ENCODE measurements at places on chromosomes 7 and 10.

DNA sequence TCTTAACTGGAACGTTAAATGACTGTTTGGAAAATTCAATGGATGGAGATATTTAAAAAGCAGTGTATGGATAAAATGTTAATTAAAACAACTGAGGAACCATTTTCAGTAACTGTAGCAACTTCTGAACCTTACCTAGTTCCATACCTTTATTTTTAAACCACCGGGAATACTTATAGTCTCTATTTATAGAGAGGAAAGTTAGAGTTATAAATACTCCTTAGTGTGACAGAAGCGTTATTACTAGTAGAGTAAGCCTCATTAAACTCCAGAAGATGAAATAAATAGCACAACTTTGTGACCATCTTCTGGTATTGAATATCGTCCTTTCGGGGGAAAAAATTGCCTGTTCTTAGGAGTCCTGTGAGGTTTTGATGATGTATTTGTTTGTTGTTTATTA is 114.9 kb downstream of the LCOR start:
- no peak for DNase-seq

DNA sequence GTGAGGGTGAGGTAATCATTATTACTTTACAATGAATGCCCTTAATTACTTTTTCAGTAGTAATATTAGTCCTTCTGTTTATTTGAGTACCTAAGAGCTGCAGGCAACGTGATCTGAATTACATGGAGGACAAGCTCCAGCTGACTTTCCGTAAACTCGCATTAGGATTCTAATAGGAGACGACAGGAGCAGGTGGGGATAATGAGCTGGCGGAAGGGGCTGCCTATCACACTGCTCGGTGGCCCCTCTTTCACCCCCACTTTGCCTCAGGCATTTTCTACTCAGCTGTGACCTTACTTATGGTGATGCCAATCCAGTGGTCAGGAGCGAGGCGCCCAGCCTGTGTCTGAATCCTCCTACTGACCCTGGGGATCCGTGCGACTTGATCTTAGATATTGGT is at the start of gene C7orf33:
C7orf33 (plus strand) TSS at position 296 of the 400 bp plus-strand sequence. CDS start 160 bp downstream, outside the sequence.
- no peak for DNase-seq

DNA sequence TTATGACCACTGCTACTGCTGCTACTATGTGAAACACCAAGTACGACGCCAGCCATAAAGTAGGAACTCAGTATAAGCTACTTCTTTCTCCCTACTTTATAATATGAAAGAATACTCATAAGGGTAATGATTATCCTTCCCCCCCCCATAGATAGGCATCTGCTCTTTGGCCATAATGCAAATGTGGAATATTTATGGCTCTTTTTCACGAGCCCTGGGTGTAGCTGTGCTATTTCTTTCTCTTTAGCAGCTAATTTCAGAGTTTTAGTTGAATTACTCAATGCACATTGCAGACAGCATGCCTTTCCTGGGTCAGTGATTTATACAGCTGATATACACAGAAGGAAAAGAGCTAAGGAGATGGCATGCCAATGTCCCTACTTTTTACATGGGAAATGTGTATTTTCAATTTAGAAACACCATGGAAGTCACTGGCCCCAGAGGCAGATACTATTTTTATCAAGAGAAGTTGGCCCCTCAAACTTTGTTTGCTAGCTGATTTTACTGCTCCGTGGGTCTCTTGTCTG is 234.1 kb upstream of the KIAA1217 start:
- no peak for DNase-seq

GRCh38 chr7:43692582-43693373 is 36.5 kb downstream of the COA1 start:
- DNase-seq, result no peak

DNA sequence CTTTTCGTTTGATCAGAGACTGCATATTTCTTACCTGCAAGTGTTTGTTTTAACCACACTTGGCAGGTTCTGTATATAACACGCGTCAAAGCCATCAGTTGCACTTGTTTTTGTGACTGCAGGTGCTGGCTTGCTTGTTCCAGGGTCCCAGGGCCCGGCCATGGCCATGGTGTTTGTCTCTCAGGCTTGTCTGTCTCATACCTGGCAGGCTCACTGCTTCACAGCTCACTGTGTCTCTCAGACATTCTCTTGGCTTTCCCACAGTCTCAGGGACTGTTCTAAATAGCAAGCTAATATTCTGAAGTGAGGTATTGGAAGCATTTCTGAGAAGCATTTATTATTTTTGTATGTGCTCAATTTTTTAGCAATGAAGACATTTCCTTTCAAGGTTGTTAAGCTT is 46.9 kb downstream of the GPR141 start:
- DNase-seq, result no peak

DNA sequence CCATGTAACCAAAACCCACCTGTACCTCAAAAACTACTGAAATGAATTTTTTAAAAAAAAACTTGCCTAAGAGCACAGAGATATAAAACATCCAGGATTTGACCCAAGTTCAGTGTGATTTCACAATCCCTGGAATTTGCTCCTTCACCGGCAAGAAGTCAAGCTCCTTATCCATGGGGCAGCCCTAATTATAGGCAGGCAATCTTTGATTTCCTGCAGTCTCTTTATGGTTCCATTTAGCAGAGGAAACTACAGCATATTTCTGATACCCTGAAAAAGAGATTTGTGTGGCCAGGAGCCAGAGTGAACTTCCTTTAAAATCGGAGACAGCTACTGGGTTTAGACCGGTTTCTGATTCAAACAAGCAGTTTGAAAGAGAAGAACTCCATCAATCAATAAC is 154.1 kb downstream of the CALN1 start:
- DNase-seq, result no peak

DNA sequence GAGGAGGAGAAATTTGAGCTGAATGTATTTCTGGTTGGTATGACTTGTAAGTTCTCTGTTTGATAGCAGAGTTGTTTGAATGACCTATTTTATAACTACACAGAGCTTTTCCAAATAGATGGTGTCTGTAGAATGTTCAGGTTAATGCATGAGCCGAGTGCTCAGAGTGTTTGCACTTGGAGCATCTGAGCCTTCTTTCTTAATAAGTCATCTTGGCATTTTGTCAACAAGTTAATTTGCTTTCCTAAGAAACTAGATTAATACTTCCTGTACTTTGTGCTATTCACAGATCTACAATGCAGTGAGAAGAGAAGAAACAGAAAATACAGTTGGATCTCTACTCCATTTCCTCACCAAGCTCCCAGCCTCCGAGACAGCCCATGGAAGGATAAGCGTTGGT is 138.2 kb downstream of the PLCE1 start:
- no peak for DNase-seq

GRCh38 chr7:93921607-93922566 is at the start of gene GNG11:
Gene GNG11, plus strand, starts transcription at chr7:93921735. Its CDS starts 403 bp downstream, at chr7:93922138.
- peak; percentile 27 for DNase-seq

DNA sequence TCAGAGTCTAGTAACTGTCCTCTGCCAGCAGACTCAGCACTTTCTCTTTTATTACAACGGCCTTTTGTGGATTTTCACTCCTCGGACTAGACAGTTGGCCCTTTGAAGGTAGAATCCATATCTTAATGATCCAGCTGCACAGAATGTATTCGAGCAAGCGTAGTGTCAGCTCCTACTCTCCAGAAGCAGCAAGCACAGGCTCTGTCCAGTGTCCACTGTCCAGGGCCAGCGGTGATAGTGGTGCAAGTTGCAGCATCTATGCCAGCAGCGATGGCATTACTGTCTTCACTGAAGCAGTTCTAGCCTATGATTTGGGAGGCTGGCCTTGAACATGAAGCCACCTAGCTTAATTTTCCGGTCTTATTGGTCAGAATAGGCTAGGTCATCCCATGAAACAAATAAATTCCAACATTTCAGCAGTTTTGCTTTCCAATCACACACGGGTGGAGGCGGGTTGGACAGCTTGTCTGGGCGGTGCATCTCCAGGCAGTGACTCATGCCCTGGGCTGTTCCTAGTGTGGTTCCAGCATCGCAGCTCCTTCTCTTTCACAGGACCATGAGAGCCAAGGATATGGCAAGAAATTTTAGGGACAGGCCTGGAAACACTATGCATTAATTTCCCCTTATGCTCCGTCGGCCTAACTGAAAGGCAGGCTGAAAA is 108.6 kb upstream of the KCNMA1 start:
- DNase-seq, result no peak

GRCh38 chr7:133230591-133231194 is 22.2 kb upstream of the EXOC4 start:
- DNase-seq, result peak; percentile 21

GRCh38 chr7:104363355-104363754 is 35.0 kb downstream of the LHFPL3 start:
- DNase-seq, result no peak

GRCh38 chr10:1567742-1568495 is 169.4 kb downstream of the ADARB2 start:
- no peak for DNase-seq

GRCh38 chr7:82166260-82167015 is 277.1 kb downstream of the CACNA2D1 start:
- no peak for DNase-seq

DNA sequence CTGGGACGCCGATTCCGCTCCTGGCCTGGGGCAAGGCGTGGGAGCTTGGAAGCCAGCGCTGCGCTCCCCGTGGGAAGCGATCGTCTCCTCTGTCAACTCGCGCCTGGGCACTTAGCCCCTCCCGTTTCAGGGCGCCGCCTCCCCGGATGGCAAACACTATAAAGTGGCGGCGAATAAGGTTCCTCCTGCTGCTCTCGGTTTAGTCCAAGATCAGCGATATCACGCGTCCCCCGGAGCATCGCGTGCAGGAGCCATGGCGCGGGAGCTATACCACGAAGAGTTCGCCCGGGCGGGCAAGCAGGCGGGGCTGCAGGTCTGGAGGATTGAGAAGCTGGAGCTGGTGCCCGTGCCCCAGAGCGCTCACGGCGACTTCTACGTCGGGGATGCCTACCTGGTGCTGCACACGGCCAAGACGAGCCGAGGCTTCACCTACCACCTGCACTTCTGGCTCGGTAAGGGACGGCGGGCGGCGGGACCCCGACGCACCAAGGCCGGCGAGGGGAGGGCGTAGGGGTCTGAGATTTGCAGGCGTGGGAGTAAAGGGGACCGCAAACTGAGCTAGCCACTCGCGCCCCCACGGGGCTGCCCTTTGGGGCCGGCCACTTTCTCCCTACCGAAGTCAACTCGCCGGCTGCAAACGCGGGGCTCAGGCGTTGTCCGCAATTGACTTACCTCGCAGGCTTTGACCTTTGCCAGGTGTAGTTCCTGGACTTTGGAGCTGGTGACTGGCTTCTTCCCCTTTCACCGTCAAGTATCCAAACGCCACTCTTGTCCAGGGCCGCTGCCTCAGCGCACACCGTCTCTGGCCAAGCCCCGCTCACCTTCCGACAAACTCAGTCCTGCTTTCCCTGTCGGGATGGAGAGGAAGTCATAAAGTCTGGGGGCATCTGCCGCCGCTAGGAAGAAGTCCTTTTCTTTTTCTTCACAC is at the start of gene SCIN:
SCIN (plus strand) TSS at position 187 of the 928 bp plus-strand sequence; CDS start at position 254, 67 bp downstream.
- no peak for DNase-seq

- DNase-seq, result no peak
Measured at GRCh38 chr7:140972876-140973829, 41.6 kb downstream of the MRPS33 start.

DNA sequence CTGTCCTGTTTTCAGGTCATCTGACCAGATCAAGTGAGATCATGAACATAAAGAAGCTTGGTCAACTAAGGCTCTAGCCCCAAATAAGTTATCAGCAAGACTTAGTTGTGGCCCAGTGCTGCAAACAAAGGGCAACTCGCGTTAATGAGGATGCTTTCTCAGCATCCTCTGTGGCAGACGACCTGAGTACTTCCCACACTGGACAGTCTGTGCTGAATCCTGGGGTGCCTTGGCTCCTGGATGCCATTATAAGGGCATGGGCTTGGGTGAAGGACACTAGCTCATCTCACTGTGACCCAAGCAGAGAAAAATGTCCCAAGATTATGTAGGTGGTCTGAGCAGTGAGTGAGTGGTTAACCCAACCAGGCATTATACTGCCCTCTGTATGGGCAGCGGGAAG is 13.9 kb downstream of the CPA5 start:
- DNase-seq, result no peak

DNA sequence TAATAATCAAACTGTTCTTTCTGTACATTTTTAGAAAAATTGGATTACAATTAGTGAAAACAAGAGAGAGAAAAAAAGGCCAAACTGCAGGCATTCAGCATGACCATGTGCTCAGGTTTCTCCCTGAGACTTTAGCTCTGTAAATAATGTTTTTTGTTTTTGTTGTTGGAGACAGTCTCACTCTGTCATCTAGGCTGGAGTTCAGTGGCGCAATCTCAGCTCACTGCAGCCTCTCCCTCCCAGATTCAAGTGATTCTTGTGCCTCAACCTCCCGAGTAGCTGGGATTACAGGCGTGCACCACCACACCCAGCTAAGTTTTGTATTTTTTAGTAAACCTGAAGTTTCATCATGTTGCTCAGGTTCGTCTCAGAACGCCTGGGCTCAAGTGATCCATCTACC is 23.0 kb downstream of the BZW2 start:
- no peak for DNase-seq

GRCh38 chr10:70974351-70974901 is 86.1 kb upstream of the PCBD1 start:
- DNase-seq, result no peak

DNA sequence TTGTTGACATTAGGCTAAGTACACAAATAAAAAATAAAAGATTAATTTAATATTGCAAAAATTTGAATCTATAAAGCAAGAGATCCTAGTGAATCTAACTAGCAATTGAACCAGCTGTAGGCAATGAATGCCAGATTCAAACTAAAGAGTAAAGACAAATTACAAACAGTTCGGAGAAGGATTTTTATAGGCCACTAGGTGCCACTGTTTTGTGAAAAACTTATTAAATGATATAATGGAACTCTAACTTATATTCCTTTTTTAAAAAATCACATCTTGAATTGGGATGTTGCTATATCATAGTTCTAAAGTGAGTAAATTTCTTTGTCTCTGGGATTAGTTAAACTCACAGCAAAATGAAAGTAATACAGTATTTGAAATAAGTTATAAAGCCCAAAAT is 39.1 kb upstream of the GNAI1 start:
- DNase-seq, result no peak

- DNase-seq, result no peak
Measured at GRCh38 chr10:62826273-62826672, 10.1 kb upstream of the EGR2 start.

DNA sequence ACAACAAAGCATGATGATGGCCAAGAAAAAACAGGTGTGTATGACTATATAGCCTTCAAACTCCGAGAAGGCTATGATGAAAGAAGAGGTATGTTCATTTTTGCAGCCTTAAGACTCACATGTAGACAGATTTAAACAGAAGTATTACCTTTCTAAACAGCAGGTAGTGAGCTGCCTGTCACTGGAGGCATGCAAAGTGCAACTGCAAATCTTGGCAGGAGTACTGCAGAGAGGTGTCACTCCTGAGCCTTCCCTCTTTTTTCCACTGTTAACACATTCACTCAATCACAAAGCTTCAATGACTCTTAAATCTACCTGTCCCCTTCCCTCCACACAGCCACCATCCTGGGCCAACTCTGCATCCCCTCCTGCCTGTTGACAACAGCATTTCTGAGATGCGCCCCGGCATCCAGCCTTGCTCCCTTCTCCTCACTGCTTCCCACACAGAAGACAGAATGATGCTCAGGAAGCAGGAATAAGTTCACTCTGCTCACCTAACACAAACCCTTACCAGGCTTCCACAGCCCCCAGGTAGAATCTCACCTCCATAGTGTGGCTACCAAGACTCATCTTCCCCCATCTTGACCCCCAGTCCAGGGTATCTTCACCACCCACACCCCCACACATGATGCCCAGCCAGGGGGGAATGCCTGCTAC is 161.9 kb upstream of the ZMIZ1 start:
- DNase-seq, result no peak

GRCh38 chr7:101693498-101694091 is 64.5 kb upstream of the MYL10 start:
- DNase-seq, result no peak

GRCh38 chr7:150357771-150358427 is 10.7 kb upstream of the REPIN1 start:
- DNase-seq, result no peak

GRCh38 chr7:139597028-139597427 is 73.5 kb downstream of the CLEC2L start:
- DNase-seq, result no peak
